KBM-7 (cell line): ENCODE measurements at places on chromosomes 12 and 14.

- DNase-seq: no peak
Observed at GRCh38 chr14:77485901-77486678, 12.5 kb downstream of the ISM2 start.

- DNase-seq: no peak
Observed at GRCh38 chr14:60566101-60566500, 57.2 kb downstream of the SIX6 start.

GRCh38 chr12:526089-526488 is 66.3 kb downstream of the B4GALNT3 start:
- peak; percentile 68 for DNase-seq

DNA sequence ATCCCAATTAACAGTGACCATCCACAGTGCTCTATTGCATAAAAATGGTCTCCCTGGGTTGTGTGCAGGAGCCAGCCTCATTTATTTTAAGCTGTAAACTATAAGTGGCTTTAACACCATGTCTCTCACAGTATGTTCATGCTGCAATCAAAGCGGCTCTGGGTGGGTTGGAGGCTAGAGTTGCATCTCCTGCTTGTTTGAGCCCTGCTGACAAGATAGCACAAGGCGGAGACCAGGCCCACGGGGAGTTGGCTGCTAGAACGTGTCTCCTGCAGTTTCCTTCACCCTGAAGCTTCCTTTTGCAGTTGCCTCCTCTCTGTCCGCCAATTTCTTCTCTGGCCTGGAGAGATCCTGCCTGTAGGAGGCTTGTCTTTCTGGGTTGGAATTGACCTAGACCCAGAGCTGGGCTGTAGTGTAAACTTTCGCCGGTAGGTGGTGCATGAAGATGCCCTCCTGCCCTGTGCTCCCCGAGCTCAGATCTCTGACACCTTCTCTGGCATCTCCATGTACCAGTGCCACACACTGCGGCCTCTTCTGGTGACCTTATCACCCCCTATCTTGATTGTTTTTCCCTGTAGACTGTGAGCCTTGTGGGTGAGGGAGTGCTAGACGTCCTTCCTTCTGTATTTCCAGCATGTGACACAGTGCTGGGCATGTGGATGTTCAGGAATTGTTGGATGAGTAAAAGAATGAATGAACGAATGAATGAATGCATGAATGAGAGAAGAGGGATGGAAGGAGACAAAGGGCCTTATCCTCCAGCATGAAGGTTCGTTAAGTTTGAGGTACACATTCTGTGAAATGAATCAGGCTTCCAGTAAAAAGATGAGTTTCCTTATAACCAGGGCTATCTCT is 10.4 kb downstream of the OTUB2 start:
- peak; percentile 90 for DNase-seq

- peak; percentile 34 for DNase-seq
Observed at GRCh38 chr12:42213023-42213422, 25.0 kb downstream of the YAF2 start.

DNA sequence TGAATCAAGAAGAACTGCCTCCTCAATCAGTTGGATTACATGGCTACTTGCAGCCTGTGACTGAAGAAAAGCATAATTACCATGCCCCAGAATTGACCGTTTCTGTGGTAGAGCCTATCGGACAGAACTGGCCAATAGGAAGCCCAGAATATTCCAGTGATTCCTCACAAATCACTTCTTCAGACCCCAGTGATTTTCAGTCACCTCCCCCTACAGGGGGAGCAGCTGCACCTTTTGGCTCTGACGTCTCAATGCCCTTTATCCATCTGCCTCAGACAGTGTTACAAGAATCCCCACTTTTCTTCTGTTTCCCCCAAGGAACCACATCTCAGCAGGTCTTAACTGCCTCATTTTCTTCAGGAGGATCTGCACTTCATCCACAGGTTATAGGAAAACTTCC is 80.8 kb downstream of the RAD52 start:
- DNase-seq: no peak

DNA sequence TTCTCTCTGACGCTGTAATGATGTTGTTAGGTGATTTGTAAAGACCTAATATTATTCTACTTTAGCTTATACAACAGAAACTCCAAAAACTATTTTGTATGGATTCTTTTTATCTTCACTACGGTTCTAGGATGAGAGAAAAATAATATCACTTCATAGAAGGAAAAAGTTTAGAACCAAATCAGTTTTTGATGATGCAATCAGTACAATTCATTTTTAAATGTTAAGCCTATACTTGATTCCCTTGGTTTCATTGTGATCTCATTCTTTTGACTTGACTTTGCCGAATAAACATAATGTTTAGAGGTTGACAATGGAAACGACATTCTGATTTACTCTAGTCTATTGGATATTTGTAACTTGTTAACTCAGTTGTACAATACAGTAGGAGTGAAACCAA is 24.6 kb upstream of the ERGIC2 start:
- DNase-seq: no peak

DNA sequence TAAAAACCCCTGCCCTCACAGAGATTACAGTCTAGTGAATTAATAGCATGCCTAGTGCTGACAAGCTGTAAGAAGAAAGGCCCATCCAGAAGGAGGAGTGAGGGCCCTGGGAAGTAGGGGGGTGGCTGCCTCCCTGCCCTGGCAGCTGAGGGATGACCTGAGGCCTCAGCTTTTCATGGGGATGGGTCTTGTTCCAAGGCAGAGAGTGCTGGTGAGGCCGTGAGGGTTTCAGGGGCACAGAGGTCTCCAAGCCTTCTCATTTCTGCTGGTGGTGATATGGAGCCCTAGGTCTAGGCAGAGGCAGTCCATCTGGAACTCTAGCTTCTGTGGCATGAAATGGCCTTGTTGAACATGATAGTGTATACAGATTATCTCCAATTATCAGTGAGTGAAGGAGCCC is 114.4 kb downstream of the ZFP36L1 start:
- DNase-seq: no peak

DNA sequence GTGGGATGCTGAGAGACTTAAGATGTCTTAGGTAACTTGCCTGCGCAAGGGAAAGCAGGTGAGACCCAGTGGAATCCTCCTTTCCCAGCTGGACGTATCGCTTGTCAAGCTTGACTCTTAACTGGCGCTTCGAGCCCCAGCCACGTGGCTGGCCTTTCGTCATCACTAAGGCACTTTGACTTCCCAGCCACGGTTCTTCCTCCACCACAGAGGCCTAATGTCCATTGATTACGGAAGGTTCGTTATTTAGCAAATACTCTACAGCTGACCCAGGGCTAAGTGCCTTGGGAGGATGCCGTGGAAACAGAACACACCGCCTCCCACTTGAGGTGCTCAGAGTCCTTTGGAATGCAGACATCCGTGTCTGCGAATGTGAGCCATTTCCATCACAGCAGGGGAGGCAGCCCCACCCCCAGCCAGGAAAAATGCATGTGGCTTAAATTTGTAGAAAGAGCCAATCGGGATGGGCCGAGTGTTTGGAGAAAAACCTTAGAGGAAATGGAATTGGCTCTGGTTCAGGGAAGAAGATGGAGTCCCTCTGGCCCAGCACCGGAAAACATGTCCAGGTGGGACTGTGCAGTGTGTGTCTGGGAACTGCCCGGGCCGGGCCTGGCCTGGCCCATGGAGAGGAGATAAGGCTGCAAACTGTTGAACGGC is 115.7 kb downstream of the PLXNC1 start:
- DNase-seq: no peak

- no peak for DNase-seq
Observed at GRCh38 chr12:17016116-17016864, 410.3 kb upstream of the LMO3 start.

- DNase-seq: no peak
Observed at GRCh38 chr14:78713716-78714115, 543.5 kb downstream of the NRXN3 start.
